ENCODE measurements at places on chromosomes 11 and 22. TPM values are rescaled to one million over a fixed set of nuclear protein-coding genes. Genes with fewer than 3 reads are reported as not detected.

Gene TEX54
- 1.5 TPM for total RNA-seq

Gene MB
- 0.69 TPM for total RNA-seq

Gene GGTLC3
- total RNA-seq: not detected

Gene HPX
- total RNA-seq: 1.2 TPM

Gene CD3D
- 250 TPM for total RNA-seq

Gene ALDH3B1
- total RNA-seq: 0.10 TPM

Gene ANGPTL5
- total RNA-seq: not detected

Gene PRR33
- total RNA-seq: not detected

Gene ARFGAP3
- total RNA-seq: 38.0 TPM

- H3K4me3 ChIP-seq: no peak overlapping the region
- H3K4me1 ChIP-seq: no peaks in the 10 kb centered on the region
- peaks cover 6% of the 10 kb centered on the region for H3K27me3 ChIP-seq
Measured at GRCh38 chr22:33160525-33160924, 102.3 kb upstream of the SYN3 start.

DNA sequence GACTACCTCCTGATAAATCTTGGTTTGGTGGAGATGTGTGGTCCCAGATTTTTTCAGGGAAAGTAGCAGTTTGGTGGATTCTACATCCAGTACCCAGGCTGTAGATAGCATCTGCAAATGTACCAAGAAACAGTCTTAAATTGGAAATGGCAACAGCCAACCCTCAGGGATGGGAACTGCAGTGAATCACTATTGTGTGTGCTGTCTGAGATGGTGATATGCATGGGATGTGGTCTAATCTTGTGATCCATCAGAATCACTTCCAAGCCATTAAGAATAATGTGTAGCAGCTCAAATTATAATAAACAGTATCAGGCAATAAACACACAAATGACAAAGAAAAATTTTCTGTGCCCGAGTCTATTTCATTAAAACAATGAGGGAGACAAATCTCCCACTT is 3.4 kb downstream of the OLFML1 start:
- no peak overlapping the region for H3K27ac ChIP-seq
- no peak overlapping the region for H3K4me3 ChIP-seq
- no peak for DNase-seq
- H3K27me3 ChIP-seq: no peaks in the 10 kb centered on the region
- H3K4me1 ChIP-seq: no peaks in the 10 kb centered on the region

- no peaks in the 10 kb centered on the region for H3K4me1 ChIP-seq
- no peaks in the 10 kb centered on the region for H3K27me3 ChIP-seq
- no peak overlapping the region for H3K4me3 ChIP-seq
- H3K27ac ChIP-seq: no peak overlapping the region
Measured at GRCh38 chr11:87266751-87267150, 229.0 kb downstream of the TMEM135 start.

GRCh38 chr11:44134625-44135024 is 39.1 kb downstream of the EXT2 start:
- H3K27ac ChIP-seq: no peak overlapping the region
- H3K36me3 ChIP-seq: peaks cover 10% of the 10 kb centered on the region
- no peak for DNase-seq
- H3K4me1 ChIP-seq: no peaks in the 10 kb centered on the region
- no peaks in the 10 kb centered on the region for H3K27me3 ChIP-seq

DNA sequence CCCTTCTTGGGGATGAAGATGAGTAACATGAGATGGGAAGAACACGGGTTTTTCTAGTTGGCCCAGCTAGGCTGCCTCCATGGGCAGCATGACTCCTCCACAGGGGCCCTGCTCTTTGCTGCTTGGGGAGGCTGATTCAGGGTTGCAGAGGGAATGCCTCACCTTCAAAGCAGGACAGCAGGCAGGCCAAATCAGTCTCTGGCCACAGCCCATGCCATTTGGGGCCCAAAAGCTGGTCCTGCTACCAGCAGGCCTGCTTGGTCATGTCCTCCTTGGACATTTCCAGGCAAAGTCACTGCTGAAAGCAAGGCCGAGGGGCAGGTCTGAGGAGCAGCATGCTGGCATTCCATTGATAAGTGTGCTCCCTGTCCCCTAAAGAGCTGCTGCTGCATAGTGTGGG is 13.8 kb upstream of the MAPK8IP1 start:
- H3K27ac ChIP-seq: no peak overlapping the region
- H3K27me3 ChIP-seq: no peaks in the 10 kb centered on the region
- no peaks in the 10 kb centered on the region for H3K4me1 ChIP-seq
- no peak overlapping the region for H3K4me3 ChIP-seq

GRCh38 chr11:120680322-120680721 is 168.8 kb downstream of the GRIK4 start:
- no peak overlapping the region for H3K4me3 ChIP-seq
- DNase-seq: no peak
- peaks cover 27% of the 10 kb centered on the region for H3K27me3 ChIP-seq
- no peaks in the 10 kb centered on the region for H3K4me1 ChIP-seq

DNA sequence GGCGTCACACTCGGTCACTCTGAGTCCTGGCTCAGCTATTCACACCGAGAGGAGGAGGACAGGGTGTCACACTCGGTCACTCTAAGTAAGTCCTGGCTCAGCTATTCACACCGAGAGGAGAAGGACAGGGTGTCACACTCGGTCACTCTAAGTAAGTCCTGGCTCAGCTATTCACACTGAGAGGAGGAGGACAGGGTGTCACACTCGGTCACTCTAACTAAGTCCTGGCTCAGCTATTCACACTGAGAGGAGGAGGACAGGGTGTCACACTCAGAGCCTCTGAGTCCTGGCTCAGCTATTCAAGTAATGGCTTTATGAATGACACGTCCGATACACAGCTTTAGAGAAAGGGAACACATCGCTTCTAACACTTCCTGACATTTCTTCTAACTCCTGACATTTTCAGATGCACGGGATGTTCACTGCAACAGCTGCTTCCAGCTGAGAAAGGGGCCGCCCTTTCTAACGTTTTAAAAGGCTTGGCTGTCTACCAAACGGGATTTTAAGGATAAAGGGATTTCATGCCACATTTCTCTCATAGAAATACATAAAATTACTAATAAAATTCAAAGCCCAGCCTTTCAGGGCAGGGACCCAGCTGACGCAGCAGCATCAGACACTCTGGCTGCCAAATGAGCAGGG is 28.1 kb downstream of the DRD4 start:
- peaks cover 8% of the 10 kb centered on the region for H3K36me3 ChIP-seq
- no peaks in the 10 kb centered on the region for H3K4me1 ChIP-seq
- H3K27ac ChIP-seq: no peak overlapping the region
- no peak for DNase-seq
- H3K4me3 ChIP-seq: no peak overlapping the region

DNA sequence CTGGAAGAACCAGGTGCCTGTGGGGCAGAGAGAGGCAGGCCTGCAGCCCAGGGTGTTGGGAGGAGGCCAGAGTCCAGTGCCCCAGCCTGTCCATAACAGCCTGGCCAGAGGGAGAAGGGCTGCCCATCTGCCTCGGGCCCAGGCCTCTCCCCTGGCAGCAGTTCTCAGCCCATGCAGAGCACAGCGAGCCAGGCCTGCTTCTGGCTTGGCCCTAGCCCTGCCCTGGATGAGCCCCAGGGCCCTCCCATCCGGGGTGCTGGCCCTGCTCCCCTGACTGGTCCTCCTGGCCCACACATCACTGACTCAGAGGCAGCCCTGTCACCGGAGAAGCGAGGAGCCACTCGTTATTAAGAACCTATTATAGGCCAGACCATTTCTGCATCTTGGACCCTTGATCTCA is 19.7 kb upstream of the MYRF start:
- no peak overlapping the region for H3K4me3 ChIP-seq
- H3K36me3 ChIP-seq: no peaks in the 10 kb centered on the region
- no peak overlapping the region for H3K27ac ChIP-seq
- no peak for DNase-seq
- no peaks in the 10 kb centered on the region for H3K27me3 ChIP-seq
- peaks cover 9% of the 10 kb centered on the region for H3K4me1 ChIP-seq

- no peak overlapping the region for H3K27ac ChIP-seq
- H3K36me3 ChIP-seq: no peaks in the 10 kb centered on the region
- H3K4me3 ChIP-seq: no peak overlapping the region
- DNase-seq: no peak
- no peaks in the 10 kb centered on the region for H3K4me1 ChIP-seq
- peaks cover 33% of the 10 kb centered on the region for H3K27me3 ChIP-seq
Measured at GRCh38 chr11:116658876-116659535, 113.8 kb downstream of the BUD13 start.

- H3K36me3 ChIP-seq: no peaks in the 10 kb centered on the region
- H3K4me1 ChIP-seq: peaks cover 21% of the 10 kb centered on the region
Measured at GRCh38 chr11:45344028-45344427, 57.9 kb upstream of the SYT13 start.

DNA sequence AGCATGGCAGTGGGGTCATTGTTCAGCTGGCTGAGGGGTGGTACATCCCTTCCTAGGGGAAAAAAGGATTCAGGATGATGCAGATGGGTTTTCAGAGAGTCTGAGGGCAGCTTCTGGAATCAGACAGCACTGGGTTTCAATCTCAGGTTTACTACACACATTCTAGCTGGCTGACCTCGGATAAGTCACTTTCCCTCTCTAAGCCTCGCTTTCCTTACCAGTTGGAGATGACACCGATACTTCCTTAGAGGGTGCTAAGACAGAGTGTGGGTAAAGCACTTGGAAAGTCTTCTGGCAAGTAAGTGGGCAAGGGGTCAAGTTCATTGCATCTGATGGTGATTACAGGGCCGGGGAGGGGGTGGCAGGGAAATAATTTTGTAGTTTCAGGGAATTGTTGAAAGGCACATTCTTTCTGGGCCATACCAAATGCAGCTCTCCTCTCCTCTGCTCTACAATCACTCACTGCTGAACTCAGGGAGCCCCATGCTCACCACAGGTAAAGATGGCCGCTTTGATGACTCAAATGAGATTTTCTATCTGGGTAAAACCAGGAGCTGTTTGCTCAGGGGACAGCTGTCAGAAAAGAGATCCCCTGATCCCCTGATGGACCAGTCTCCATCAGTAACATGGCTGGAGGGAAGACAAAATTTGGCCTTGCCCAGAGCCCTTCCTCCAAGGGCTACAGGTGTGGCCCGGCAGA is 6.5 kb upstream of the MIAT start:
- no peaks in the 10 kb centered on the region for H3K36me3 ChIP-seq
- peaks cover 57% of the 10 kb centered on the region for H3K4me1 ChIP-seq
- DNase-seq: peak; percentile 48
- H3K27me3 ChIP-seq: peaks cover 8% of the 10 kb centered on the region
- no peak overlapping the region for H3K27ac ChIP-seq

DNA sequence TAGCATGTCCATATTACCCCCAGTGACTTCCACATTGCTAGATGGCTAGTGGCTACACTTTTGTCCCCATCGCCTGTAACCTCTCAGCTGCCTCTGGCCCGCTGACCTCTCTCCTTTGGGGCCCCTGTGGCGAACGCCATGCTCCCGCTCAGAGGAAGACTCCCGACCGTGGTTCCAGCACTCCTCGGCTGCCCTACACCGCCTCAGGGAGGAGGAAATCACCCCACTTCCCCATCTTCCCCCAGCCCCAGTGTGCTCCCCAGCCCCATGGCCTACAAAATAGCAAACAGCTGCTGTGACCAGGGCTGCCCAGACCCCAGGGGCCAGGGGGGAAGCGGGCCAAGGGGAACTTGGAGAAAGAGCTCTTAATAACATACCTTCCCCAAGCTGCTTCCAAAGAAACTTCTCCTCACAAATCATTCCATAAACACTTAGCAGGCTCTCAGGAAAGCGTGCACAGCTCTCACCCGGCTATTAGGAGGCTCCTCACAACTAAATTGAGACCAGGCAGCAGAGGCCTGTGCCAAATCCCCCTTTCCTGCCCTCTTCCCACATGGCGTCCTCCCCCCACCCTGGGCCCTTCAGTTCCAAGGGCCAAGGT is 63.5 kb upstream of the WNT11 start:
- no peaks in the 10 kb centered on the region for H3K4me1 ChIP-seq
- no peak overlapping the region for H3K4me3 ChIP-seq
- no peaks in the 10 kb centered on the region for H3K27me3 ChIP-seq
- no peaks in the 10 kb centered on the region for H3K36me3 ChIP-seq
- DNase-seq: no peak

Data from activated T-cell treated with anti-CD3 and anti-CD28 coated beads, Interleukin-2, amount 50 U/mL, for 72 hours (primary cell).